ENCODE measurements at places on chromosomes 6 and 20.

DNA sequence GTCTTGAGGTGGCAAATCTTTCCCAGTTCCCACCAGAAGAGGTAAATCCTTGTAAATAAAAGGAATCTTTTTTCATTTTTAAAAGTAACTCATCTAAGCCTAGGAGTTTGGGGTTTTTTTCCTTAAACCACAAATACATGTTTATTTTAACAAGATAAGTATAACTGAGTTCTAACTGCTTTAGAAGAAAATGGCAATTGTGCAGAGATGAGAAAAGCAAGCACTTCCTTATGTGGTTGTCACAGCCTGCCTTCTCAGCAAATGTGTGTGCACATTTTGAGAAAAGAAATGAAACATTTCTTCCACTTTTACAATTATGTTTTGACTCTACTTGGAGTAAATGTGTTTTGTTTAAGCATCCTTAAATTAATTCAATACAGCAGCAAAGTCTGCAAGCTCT is 17.7 kb downstream of the HCK start:
- no peak for DNase-seq

- no peak for DNase-seq
Measured at GRCh38 chr6:163641706-163642105, 227.2 kb downstream of the QKI start.

- DNase-seq: no peak
Measured at GRCh38 chr6:142292166-142292924, 9.5 kb upstream of the ADGRG6 start.

DNA sequence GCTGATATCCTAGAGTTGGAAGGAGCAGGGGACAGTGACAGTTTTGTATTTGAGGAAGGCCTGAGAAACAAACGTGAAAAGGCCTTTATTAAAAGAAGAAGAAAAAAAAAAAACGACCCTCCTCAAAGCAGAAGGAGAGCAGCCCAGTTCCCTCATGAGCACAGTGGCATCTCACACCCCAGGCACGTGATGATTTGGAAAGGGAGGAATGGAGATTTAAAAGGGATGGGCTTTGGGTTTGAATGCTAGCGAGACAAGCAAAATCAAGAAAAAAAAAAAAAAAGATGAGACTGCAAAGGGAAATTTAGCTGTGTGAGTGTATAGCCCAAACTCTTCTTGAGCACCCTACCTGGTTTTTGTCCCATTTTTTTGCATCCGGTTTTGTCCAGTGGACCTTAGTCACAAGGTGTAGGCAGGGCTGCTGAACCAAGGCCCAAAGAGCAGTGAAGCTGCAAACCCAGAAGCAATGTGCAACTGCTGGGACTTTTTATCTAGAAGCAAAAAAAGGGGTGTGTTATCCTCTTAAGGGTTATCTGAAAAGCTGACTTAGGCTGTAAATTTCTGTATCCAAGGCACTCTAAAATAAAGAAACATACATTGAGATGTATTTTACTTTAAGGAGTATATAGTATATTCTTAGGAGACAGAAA is 54.5 kb upstream of the RREB1 start:
- no peak for DNase-seq

- DNase-seq: no peak
Measured at GRCh38 chr6:36374972-36375371, 12.5 kb downstream of the ETV7 start.

DNA sequence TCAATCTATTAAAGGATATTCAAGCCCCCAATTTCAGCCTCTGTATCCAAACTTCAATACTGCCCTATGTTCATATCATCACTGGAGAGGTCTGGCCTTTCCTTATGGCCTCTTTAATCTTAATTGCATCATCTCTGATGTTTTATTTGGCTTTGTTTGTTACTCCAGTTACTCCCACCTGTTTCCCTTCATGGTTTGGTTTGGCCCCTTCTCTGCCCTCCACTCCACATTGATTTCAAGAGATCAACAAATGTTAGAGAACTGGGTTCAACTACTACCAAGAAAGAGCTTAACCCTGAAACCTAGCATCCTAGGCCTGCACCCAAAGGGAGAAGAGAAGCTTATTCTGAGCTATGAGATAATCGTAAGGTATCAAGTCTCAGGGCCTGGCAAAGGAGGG is 221.6 kb downstream of the LAMA2 start:
- DNase-seq: no peak

DNA sequence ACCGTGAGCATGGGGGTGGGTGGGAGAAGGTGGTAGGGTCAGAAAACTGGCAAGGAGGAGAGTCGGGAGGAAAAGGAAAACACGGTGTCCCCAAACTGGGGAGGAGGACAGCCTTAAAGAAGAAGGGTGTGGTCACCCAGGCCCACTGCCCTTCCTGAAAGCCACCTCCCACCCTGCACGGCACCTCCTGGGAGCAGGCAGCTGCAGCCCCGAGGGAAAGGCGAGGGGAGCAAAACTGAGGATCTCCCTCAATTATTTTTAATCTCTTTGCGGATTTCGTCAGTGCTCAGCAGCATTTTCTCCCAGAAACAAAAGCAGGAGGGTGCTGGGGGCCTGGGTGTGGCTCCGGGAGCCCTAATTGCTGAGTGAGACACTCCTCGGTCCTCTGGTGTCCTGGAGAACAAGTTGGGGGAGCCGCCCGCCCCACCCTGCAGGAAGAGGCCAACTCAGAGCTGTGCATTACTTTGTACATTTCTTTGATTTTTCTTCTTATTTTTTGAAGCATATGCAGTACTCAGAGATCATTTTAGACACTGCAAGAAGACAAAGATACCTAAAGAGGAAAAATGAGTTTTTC is 56.4 kb downstream of the RIOK1 start:
- no peak for DNase-seq

DNA sequence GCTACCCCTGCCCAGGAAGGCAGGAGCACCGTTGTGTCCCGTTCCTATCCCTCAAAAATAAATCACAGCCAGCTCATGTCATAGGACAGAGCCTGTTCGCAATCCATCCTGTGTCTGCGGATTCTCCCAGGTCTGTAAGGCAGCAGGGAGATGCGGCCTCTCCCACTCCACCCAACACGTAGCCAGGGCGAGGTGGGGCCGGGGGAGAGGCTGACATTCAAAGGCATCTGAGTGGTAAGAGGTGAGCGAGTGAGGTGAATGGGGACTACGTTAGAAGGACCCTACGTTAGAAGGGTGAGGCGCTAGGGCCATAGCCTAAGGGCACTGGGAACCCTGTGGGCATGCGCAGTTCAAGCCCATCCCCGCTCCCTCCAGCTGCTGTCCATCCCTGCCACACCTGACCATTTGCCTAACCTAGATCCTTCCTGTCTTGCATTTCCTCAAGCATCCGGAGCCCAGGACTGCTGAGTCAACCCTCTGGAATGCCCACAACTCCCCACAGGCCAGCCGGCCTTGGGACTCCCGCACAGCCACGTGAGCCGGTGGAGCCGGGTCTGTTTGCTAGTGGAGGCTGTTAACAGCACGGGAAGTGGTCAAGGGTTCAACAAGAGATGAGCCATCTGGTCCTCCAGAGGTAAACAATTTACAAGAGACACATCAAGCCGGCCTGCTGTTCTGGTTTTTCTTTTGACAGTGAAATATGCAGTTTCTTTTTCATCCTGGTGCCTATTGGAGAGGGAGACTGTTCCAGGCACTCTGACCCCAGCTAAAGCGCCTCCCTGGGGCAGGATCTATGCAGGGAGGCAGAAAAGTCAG is 45.9 kb downstream of the RIPOR3 start:
- DNase-seq: peak; percentile 81

DNA sequence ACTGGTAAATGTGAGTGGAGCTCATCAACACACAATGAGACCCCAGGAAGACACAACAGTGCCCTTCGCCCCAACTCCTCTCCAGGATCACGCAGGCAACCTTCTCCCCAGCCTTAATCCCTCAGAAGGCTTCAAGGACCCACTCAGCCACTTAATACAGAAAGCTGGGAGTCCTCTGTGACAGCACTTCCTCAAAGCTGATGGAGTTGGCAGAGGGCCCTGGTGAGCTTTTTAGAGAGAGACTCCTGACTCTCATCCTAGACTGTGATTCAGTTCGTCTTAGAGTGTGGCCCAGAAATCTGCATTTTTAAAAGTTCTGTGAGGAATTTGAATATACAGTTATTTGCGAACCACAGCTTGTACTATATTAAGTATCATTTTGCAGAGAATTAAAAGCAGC is 187.7 kb downstream of the UST start:
- peak; percentile 28 for DNase-seq

DNA sequence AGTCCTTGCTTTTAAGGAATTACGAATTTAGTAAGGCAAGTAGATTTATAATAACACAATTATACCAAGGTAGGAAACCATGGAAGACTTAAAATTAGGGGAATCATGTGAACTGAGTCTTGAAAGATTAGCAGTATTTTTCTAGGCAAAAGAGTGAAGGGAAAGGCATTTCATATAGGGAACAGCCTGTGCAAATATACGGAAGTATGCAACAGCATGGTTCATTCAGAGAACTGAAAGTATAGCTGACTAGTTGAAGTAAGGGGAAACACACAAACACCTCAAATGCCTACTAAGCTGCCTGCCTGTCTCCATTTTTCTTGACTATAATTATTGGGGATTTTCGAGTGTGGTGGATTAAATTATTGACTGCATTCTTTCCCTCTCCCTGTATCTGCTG is 39.0 kb upstream of the ECHDC1 start:
- no peak for DNase-seq

GRCh38 chr6:126026001-126026400 is 39.7 kb downstream of the TRMT11 start:
- DNase-seq: no peak

- no peak for DNase-seq
Measured at GRCh38 chr20:11906626-11907480, 10.8 kb upstream of the BTBD3 start.

DNA sequence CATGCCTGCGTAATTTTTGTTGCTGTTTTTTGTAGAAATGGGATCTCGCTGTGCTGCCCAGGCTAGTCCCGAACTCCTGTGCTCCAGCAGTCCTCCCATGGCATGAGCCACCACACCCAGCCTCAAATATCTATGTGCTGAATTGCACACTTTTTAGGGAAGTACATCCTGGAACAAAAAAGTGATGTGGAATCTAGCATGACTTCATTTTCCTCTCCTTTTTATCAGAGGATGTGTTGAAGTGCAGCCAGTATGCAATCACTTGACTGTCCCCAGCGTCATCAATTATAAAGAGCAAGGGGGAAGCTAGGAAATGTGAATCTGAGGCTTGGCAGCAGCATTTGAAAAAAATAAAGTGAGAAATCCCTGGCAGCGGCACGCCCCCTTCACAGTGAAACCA is 6.4 kb upstream of the EXOC2 start:
- no peak for DNase-seq

GRCh38 chr6:135086414-135086764 is 31.8 kb upstream of the HBS1L start:
- no peak for DNase-seq

- DNase-seq: no peak
Measured at GRCh38 chr6:1832358-1832757, 222.6 kb downstream of the FOXC1 start.

GRCh38 chr6:77715588-77715987 is 62.7 kb downstream of the MEI4 start:
- DNase-seq: no peak

DNA sequence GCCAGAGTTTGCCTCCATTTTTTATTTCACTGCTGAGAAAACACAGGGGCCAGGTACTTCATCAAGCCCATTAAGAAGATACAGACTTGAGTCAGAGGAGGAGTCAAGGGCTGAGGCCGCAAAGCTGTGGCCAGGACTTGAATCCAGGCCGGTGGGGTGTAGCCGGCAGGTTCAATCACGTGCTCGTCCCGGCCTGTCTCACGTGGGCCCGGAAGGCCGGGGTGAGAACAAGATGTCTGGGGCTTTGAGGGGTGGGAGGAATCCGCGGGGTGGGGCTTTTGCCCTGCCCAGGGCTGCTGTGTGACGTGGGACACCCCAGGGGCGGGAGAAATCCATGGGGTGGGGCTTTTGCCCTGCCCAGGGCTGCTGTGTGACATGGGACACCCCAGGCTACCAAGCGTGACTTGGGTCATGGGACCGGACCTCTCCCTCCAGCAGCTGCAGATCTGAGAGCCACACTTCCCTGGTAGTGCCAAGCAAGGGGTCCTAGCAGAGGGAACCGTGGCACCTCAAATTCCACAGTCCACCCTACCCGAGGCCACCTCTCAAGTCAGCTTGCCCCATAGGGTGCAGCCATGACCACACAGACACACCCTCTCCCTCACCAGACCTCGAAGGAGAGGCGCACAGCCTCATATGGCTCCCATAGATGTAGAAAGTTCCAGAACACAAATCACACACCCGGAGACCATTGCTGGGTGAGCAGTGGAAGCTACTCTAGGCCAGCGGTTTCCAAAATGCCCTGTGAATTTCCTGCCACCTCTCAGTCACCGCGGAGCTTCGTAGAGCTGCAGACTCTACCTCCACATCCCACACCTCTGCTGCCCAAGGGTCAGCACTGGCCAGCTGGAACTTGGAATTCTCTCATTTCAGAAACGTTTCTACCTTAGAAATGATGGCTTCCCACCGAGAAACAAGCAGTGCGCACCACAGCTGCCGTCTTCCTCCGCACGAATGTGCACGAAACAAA is 156.1 kb downstream of the DLL1 start:
- no peak for DNase-seq

- DNase-seq: no peak
Measured at GRCh38 chr20:49515586-49515985, 33.1 kb upstream of the KCNB1 start.

- DNase-seq: no peak
Measured at GRCh38 chr20:45589725-45590124, 10.6 kb upstream of the WFDC8 start.

GRCh38 chr6:154243793-154244750 is 112.5 kb downstream of the IPCEF1 start:
- DNase-seq: no peak

- no peak for DNase-seq
Measured at GRCh38 chr6:107812234-107812769, 11.8 kb downstream of the SCML4 start.

GRCh38 chr6:76742919-76743318 is 670.5 kb upstream of the IMPG1 start:
- no peak for DNase-seq

GRCh38 chr20:38602185-38602581 is 574 bp downstream of the ARHGAP40 start:
- no peak for DNase-seq

DNA sequence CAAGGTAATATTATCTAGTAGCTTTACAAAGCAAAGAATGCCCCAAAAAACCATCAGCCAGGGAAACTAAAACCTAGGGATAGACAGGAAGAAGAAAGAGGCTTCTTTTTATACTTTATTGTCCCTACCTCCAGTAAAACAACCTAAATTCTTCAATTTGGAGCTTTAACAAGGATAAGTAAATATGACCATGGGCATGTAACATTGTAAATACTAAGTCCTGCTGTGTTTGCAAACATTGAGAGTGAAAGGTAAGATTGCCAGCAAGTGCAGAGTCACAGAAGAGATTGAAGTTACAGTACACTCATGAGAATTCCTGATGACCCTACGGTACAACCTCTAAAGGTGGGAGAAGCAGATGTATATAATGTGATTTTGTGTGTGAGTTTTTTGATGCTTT is 117.2 kb downstream of the FOXO3 start:
- no peak for DNase-seq

- no peak for DNase-seq
Measured at GRCh38 chr6:24272148-24272547, 85.7 kb downstream of the DCDC2 start.

GRCh38 chr20:11905460-11906179 is 12.1 kb upstream of the BTBD3 start:
- no peak for DNase-seq

GRCh38 chr6:82588859-82589412 is 225.3 kb downstream of the TPBG start:
- no peak for DNase-seq

- DNase-seq: no peak
Measured at GRCh38 chr6:88177961-88178464, 11.9 kb upstream of the CNR1 start.

GRCh38 chr6:161139766-161140553 is 133.9 kb downstream of the AGPAT4 start:
- DNase-seq: no peak
